Cerebellar cortex (tissue), 1 donor: ENCODE measurements at places on chromosomes 13 and 19.

DNA sequence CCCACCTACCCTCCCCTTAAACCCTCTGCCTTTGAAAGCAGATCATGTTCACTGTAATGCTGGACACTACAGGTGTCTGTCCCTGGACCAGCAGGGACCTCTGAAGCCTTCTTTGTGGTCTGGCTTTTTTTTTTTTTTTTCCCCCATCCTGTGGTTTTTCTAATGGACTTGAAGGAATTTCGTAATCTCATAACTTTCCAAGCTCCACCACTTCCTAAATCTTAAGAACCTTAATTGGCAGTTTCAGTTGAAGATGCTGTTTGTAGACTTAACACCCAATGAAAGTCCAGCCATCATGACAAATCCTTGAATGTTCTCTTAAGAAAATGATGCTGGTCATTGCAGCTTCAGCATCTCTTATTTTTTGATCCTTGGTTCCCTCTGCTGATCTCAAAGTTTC is 45.0 kb upstream of the LRCH1 start:
- DNase-seq, result no peak

DNA sequence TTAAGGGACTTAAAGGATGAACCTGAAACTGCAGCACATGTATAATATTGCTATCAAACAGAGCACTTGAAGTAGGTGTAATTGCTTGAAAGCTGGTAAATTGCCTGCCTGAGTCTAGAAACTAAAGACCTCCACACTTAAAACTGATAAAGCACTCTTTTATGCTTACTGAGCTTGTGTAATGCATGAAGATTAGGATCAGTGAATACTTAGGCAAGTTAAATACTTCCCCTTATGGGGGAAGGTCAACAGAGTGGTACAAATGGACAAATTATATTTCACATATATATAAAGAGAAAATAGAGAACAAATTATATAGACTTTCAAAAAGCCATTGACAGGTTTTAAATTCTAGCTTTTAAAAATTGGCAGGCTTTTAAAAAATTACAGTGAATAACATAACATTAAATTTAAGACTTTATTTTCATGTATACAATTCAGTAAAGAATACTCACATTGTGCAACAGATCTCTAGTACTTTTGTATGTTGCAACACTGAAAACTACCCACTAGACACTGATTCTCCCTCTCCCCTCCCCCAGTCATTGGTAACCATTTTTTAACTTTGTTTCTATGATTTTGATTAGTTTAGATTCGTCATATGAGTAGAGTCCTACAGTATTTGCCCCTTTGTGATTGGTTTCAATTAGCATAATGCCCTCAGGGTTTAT is 23.9 kb downstream of the PIBF1 start:
- DNase-seq, result no peak

DNA sequence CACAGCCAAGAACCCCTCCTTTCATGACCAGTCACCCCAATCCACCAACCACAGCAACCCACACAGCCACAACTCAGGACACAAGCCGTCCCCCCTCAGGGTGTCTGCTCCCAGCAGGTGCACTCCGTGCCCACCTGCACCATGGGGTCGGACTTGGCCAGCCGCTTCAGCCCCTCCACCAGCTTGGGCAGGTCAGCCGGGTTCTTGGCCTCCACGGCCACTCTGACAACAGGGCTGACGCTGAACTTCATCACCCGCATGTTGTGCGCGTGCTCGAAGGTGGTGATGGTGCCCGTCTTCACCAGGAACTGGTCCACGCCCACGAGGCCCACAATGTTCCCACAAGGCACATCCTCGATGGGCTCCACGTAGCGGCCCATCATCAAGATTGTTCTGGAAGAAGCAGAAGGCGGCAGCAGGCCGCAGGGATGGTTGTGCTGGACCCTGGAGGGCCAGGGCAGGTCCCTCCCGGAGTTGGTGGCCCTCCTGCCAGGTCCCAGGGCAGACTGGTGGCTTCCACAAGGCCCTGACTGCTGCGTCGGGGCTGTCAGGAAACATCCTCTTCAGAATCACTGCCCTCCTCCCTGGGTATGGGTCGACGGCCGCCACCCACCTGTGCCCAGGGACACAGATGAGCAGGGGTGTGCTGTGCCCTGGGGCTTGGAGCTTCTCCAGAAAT is 5.5 kb downstream of the EEF2 start:
- no peak for DNase-seq

- peak; percentile 8 for DNase-seq
These were observed 703 bp upstream of the FBL start for GRCh38 chr19:39846678-39847486.

DNA sequence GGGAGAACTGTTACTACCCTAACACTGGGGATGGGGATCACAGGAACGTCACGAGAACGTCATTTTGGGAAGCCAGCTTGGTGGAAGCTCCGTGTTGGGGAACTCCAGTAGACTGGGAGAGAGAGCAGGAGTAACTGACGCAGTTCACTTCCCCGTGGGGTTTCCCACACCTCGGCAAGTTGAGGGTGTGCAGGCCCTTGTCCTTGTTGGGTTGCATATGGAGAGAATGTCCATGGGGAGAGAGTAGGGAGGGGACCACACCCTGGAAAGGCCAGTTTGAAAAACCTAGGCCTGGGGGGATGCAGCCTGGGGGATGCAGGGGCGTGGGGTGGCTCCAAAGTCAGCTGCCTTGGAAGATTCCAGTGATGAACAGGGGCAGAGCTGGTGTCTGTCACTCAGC is 50.7 kb upstream of the MCF2L start:
- no peak for DNase-seq

- no peak for DNase-seq
These were observed 69.6 kb upstream of the PCDH9 start for GRCh38 chr13:67299751-67300150.

- DNase-seq, result no peak
These were observed 177.7 kb upstream of the IRS2 start for GRCh38 chr13:109963960-109964563.

GRCh38 chr13:36163809-36164308 is 32.7 kb upstream of the DCLK1 start:
- DNase-seq, result no peak

- no peak for DNase-seq
These were observed 30.6 kb downstream of the SERPINE3 start for GRCh38 chr13:51370116-51370515.

DNA sequence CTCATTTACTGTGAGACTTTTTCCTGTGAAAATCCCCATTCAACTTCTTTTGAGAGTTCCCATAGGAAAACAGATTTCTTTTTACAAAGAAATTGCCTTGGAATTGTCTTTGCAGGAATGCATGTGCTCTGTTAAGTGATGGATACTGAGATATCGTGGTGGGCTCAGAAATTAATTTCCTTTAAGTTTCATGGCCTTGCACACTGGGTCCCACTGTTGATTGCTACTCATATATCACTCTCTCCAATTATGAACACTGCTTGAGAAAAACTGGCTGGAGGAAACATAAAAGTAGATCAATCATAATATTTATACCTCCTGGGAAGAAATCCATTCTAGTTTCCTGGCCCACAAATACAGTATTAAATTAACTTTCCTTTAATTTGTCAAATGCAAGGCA is 131.3 kb downstream of the OXGR1 start:
- DNase-seq, result no peak

GRCh38 chr13:81051873-81052272 is 710.9 kb upstream of the SPRY2 start:
- DNase-seq, result peak; percentile 26

GRCh38 chr19:49348305-49349189 is 13.3 kb downstream of the CD37 start:
- no peak for DNase-seq

- no peak for DNase-seq
These were observed 20.7 kb downstream of the MIPEP start for GRCh38 chr13:23868521-23868920.

GRCh38 chr13:51453959-51454703 is 1.3 kb upstream of the INTS6 start:
- DNase-seq, result peak; percentile 67

GRCh38 chr13:84843368-84843767 is 955.9 kb downstream of the SLITRK6 start:
- DNase-seq, result no peak

- DNase-seq, result no peak
These were observed 11.6 kb downstream of the PARP4 start for GRCh38 chr13:24500977-24501376.

- DNase-seq, result no peak
These were observed 4.1 kb downstream of the SPRYD7 start for GRCh38 chr13:49932066-49932465.

- no peak for DNase-seq
These were observed 130.8 kb downstream of the KLF12 start for GRCh38 chr13:74003374-74003773.

DNA sequence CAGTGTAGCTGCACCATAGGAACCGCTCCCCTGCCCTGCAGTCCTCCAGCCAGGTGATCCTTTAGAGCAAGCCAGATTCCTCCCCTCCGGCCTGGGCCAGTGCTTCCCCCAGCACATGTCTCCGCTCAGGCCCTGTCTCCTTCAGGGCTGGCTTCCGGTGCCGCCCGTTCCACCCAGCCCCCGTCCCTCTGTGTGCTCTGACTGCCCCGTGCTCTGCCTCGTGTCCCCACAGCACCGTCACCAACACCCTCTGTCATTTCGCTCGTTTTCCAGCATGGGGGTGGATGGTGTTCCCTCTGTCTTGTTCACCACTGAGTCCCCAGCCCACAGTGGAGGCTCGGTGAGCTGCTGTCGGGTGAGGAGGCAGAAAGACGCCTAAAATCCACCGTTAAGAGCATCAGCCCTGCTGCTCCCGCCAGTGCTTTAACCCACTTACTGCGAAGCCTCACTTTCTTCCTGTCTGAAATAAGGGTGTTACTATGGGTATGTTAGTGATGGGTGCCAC is 54.5 kb downstream of the TSSK6 start:
- no peak for DNase-seq

DNA sequence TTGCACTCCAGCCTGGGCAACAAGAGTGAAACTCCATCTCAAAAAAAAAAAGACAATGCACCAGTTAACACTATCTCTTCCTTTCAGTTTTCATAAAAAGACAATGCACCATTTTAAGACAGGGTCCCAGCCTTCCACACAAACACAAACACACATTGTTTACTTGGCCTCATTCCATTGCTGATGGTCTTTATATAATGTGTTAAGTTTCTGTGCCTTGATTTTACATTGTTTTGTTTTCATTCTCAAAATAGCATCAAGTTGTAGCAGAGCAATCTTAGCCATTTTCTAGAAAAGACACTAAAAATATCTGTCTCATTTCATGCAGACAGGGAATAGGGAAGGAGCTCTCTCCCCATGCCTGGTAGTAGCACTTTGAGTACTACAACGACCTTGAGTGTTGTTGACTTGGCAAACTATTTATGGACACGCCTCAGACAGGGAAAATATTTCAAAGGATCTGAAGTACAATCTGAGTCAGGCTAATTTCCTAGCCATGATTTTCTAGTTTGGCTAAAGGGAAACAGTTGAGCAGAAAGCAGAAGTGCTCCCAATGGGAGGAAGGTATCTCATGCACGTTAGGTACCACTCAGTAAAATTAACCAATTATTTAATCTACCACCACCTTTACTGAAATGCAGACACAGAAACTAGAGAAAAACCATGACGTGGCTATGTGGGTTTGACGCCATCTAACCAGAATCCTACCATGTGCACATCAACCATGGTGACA is 120.6 kb downstream of the ABCC4 start:
- no peak for DNase-seq

- DNase-seq, result no peak
These were observed 66.6 kb downstream of the DNAJC15 start for GRCh38 chr13:43089912-43090498.

- DNase-seq, result no peak
These were observed 84.9 kb downstream of the PTPRS start for GRCh38 chr19:5255602-5256231.

- no peak for DNase-seq
These were observed 12.4 kb upstream of the SIAH3 start for GRCh38 chr13:45863709-45864590.

- no peak for DNase-seq
These were observed 12.1 kb upstream of the KLK14 start for GRCh38 chr19:51094696-51095279.

GRCh38 chr19:16614941-16615340 is 13.1 kb downstream of the MED26 start:
- DNase-seq, result no peak

DNA sequence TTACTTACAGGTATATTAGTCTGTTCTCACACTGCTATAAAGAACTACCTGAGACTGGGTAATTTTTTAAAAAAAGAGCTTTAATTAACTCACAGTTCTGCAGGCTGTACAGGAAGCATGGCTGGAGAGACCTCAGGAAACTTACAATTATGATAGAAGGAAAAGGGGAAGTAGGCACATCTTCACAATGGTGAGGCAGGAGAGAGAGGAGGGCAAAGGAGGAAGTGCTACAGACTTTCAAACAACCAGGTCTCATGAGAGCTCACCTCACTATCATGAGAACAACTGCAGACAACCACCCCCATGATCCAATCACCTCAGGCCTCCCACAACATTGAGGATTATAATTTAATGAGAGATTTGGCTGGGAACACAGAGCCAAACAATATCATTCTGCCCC is 511.7 kb downstream of the SLITRK6 start:
- no peak for DNase-seq
